Hypothalamus (tissue), 51 donors: ENCODE measurements at places on chromosomes 16 and 17.

DNA sequence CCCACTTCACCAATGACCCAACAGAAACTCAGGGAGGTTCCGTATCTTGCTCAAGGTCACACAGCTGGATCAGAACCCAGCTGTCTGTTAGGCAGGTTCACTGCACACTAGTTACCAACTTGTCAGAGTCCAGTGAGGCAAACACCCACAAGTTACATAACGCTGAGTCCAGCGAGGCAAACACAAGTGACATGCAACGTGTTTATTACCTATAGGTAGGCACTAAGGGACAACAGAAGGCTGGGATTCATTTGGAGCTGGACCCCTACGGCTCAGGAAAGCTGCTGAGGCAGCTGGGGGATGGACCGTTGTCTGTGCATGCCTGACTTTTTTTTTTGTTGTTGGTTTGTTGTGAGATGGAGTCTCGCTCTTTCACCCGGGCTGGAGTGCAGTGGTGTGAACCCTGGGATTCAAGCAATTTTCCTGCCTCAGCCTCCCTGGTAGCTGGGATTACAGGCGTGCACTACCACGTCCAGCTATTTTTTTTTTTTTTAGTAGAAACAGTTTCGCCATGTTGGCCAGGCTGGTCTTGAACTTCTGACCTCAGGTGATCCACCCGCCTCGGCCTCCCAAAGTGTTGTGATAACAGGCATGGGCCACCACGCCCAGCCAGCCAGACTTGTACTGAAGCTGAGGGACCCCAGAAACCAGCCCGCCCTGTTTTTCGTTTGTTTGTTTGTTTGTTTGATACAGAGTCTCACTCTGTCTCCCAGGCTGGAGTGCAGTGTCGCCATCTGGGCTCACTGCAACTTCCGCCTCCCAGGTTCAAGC lies 1.9 kb upstream of the RSAD1 start:
- no peak for DNase-seq

DNA sequence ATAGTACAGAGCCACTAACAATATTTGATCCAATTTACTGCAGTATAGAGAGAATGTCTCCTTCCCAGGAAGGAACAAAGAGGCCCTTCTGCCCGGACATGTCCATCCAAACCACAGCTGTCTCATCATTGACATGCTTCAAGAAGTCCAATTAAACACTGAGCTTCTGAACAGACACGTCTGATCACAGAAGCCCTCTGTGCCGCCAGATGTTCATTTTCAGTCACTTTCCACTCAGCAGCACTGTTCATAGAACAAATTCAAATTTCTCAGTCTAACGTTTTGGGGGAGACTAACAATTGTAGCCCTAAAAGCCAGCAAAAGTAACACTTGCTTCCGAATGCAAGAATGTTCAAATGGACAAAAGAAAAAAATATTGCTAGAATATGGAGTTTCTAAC lies 15.3 kb downstream of the ZC3H7A start:
- no peak for DNase-seq

DNA sequence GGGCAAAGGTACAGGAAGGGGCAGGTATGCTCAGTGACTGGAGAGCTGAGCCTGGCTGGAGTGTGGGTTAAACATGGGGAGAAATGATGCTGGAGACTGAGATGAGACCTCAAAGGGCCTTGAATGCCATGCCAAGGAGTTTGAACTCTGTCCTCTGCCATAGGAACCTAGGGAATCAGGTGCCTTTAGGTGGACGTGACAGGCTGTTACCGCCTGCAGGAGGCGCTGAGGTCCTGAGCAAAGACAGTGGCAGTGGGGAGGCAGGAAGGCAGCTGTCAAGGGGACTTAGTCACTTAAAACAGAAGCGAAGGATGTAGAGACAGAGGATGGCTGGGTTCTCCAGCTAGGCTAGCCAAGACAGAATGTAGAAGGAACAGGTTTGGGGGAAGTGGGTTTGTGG lies 9.1 kb downstream of the PSMB3 start:
- no peak for DNase-seq

GRCh38 chr17:43598357-43599045 lies 52.4 kb upstream of the ETV4 start:
- DNase-seq: no peak

DNA sequence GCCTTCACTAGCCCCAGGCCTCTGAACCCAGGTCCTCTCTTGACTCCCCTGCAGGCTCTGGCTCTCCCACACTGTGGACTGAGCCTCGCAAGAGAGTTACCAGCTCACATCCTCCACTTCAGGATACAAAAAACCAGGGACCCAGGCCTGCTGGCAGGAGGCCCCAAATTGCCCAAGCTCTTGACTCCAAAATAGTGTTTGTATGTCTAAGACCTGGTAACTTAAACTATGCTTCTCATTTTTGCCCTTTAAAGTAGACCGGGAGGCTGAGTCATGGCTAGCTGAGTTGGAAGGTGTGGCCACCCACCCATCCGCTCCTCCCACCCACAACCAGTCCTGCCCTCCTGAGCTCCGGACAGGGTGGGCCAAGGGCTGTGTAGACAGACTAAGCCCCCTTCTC lies 250.0 kb downstream of the SOX9 start:
- no peak for DNase-seq

DNA sequence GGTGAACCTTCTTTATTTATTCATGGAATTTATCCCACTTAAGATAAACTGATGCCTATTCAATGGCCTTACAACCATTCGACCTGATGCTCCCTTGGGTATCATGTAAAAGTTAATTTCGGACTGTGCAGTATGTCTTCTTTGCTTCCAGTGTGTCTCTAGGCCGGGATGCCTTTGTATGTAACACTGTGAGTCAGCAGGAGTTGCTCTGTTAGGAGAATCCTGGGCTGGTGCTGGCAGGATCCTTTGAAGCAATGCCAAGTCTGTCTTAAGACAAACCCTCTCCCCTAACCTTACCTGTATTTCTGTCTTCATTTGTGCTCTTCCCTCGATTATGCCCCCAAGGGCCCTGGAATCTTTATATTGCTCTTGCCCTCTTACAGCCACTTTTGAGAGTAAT lies 37.9 kb upstream of the ABCA8 start:
- no peak for DNase-seq

- no peak for DNase-seq
Observed at GRCh38 chr16:21646091-21646490, 6.3 kb downstream of the IGSF6 start.

DNA sequence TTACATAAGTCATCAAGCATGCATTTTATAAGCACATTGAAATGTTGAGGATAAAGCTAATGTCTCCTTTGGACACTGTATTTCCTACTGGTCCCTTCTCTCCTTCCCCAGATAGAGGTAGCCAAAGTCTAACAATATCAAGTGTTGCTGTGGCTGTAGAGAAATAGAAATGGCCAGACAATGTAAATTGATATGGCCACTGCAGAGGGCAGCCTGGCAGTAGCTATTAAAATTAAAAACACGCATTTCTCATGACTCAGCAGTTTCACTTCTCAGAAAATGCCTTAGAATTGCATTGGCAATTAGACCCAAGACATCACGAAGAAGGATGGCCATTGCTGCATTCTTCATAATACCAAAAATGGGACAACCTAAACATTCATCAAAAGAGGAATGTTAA lies 46.8 kb upstream of the MRTFB start:
- no peak for DNase-seq

- DNase-seq: no peak
Observed at GRCh38 chr17:4155980-4156620, 13.1 kb downstream of the CYB5D2 start.

- DNase-seq: no peak
Observed at GRCh38 chr16:65572156-65572555, 450.3 kb upstream of the CDH11 start.

- DNase-seq: no peak
Observed at GRCh38 chr16:53465606-53466280, 31.5 kb downstream of the RBL2 start.

DNA sequence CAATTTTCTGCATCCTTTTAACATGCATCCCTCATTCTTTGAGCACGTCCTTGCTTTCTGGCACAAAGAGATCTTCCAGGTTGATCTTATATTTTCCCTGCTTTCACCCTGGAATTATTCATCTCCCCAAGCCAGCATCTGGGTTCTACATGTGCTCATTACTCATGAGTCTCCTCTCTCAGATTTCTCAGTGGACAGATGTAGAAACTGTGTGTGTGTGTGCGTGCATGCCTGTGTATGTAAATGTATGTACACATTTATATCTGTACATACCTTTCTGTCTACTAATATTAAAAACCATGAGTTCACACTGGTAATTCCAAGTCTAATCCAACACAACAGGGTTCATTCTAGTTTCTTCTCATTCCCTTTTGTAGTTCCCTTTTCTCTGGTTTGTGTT lies 41.9 kb upstream of the NSRP1 start:
- no peak for DNase-seq

DNA sequence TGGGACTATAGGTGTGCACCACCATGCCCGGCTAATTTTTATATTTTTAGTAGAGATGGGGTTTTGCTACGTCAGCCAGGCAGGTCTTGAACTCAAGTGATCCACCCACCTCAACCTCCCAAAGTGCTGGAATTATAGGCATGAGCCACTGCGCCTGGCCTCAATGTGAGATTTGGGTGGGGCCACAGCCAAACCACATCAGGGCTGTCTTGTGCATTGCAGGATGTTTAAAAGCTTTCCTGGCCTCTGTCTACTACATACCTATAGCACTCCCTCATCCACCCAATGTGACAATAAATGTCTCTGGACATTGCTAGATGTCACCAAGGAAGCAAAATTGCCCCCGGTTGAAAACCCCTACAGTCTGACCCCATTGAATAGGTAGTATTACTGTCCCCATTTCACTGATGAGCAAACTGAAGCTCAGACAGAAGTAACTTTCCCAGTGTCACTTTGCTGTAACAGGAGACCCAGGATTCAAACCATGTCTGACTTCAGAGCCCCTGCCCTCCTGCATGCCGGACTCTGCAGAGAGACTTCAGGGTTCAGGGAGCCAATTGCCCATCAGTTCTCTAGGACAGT lies 3.6 kb upstream of the MAP3K14 start:
- no peak for DNase-seq

DNA sequence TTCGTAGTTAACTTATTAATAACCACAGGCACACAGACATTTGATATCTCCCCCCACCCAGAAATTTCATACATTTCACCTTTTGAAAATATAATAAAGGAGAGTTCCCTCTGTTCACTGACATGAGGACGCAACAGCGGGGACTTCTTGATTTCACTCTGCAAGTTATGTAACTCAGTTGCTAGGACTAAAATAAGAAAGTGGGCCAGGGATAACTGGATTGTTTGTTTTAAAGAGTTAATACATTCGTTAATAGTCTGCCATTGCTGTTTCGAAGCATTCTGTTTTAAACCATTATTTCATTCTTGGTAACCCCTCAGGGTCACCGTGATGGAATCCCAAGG lies 1.2 kb downstream of the RHOT1 start:
- no peak for DNase-seq

DNA sequence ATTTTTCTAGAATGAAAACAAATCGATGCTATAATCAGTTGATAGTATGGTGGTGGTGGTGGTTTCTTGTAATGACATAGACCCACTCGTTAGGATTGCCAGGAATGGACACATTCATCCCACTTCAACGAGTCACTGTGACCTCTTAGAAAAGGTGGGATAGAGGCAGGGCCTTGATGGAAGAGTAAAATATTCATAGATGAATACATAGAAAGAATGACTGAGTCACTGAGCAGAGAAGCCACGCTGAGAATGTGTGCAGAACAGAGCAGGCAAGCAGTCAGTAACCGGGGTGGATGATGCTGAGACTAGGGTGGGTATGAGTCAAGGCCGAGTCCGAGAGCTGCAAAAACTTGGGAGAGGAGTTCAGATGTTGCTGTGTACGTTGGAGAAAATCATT lies 129.9 kb downstream of the PITPNC1 start:
- no peak for DNase-seq

GRCh38 chr16:50967827-50968612 lies 183.1 kb downstream of the SALL1 start:
- no peak for DNase-seq

GRCh38 chr17:42530952-42531454 lies 5.0 kb upstream of the NAGLU start:
- no peak for DNase-seq

DNA sequence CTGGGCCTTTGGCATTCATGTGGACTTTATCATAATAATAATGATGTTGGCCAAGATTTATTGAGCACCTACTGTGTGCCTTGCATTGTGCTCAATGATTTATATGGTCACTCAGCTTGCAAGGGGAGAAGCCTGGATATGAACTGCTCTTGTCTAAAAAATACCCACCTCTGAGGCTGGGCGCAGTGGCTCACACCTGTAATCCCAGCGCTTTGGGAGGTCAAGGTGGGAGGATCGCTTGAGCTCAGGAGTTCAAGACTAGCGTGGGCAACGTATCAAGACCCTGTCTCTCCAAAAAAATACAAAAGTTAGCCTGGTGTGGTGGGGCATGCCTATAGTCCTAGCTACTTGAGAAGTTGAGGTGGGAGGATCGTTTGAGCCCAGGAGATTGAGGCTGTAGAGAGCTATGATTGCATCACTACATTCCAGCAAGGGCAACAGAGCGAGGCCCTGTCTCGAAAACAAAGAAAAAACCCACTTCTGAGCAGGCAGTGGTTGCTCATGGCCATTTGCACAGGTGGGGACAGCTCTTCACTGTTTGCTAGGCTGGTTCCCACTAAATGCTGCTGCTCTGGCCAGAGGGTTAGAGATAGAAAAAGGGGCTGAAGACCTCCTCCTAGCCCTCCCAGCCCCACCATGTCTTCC lies 4.3 kb upstream of the ADGRG1 start:
- no peak for DNase-seq

DNA sequence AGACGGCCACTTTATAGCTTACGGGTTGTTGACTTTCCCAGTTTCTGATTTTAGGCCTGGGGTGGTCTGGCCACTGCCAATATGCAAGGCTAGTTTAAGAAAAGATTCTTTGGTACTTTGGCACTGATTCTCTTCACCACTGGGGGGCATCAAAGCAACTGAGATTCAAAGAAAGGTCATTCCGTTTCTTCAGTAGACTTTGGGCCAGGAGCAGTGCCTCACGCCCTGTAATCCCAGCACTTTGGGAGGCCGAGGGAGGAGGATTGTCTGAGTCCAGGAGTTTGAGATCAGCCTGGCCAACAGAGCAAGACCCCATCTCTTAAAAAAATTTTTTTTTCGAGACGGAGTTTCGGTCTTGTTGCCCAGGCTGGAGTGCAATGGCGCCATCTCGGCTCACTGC lies 53.0 kb downstream of the RPA1 start:
- DNase-seq: no peak

- no peak for DNase-seq
Observed at GRCh38 chr16:6955303-6955702, 377.3 kb upstream of the RBFOX1 start.
